Fibroblast of skin of left biceps (primary cell): ENCODE measurements at places on chromosomes 12 and 14.

DNA sequence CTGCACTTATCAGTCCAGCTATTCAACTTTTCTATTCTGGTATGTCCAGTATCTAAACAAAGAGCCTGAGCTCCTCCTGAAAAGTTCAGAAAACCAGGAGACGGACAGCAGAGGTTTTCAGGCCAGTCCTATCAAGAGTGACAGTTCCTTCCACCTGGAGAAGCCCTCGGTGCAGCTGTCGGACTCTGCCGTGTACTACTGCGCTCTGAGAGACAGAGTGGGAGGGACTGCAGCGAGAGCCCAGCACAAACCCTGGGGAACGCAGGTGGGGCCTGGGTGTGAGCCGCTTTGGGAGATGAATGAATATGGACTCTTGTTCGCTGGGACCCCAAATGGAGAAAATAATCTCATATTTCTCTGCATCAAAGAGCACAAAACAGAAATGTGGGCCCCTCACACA lies 329.8 kb upstream of the OR4E1 start:
- DNase-seq: no peak

- DNase-seq: no peak
Observed at GRCh38 chr14:60723116-60723906, 840 bp downstream of the SIX4 start.

DNA sequence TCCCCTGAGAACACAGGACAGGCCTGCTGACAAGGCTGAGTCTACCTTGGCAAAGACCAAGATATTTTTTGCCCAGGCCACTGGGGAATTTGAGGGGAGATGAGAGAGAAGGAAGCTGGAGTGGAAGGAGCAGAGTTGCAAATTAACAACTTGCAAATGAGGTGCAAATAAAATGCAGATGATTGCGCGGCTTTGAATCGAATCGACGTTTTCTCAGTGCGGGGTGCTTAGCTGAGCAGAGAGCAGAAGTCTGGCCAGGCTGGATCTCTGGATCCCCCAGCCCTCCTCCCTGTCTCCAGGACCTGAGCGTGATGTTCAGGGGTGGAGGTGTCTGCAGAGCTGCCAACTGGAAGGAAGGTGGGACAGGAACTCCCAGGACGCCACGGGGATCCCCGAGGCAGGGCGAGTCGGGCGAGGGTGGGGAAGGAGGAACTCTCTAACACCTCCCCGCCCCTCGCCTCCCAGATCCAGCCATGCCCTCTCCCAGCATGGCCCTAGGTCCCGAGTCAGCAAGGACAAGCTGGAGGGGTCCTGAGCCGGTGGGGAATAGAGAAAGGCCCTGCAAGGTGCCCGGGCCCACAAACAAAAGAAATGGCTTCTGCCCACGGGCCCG lies 527 bp upstream of the CARMIL3 start:
- no peak for DNase-seq

DNA sequence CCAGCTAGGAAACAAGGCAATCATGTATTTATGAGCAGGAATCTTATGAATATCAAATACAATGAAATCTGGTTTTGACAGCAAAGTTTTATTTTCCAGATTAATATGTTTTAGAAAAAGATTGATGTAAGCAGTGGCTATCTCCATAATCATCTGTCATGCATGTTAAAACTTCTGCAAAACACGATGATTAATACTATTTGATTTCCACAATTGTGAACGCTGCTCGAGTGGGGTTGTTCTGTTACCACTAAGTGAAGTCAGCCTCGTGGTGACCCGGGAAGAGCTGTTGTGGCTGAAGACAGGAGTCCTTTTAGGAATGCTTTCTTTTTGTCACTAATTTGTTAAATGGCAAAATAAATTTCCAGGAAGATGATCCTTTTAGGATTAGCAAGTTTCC lies 9.4 kb downstream of the CFAP251 start:
- no peak for DNase-seq

DNA sequence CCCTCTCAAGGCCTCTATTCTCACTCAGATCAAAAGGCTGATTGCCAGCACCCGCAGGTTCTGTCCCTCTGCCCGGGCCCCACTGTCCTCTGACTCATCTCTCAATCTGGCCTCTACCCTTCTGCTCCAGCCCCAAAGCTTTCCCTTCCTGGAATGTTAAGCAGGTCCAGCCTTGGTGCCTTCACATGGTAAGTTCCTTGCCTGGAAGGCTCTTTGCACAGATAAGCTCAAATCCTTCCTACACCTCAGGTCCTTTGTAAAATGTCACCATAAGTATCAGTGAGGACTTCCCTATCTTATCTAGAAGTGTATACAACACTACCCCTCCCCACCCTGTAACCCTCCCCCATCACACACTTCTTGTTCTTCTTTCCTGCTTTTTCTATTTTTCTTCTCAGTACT lies 22.2 kb downstream of the LPCAT3 start:
- DNase-seq: no peak

GRCh38 chr12:109455706-109456105 lies 21.4 kb downstream of the KCTD10 start:
- DNase-seq: no peak

- peak; percentile 3 for DNase-seq
Observed at GRCh38 chr14:57573173-57573572, 79.5 kb upstream of the CCDC198 start.

DNA sequence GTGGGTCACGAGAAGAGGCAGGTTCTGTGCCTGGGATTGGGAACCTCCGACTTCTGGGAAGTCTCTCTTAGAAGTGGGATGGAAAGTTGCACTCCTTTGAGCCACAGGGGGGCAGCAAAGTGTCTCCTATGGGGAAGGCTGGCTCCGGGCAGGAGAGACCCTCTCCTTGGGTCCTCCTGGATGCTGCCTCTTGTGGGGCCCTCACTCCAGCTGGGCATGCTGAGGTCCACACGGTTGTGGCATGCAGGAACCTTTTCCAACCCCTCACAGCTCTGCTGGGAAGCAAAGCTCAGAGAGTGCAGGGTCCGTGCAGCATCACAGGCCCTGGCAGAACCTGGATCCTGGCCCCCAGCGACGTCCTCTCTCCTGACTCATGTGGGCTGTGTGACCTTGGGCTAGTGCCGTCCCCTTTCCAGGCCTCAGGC lies 17.4 kb downstream of the SDSL start:
- DNase-seq: no peak

DNA sequence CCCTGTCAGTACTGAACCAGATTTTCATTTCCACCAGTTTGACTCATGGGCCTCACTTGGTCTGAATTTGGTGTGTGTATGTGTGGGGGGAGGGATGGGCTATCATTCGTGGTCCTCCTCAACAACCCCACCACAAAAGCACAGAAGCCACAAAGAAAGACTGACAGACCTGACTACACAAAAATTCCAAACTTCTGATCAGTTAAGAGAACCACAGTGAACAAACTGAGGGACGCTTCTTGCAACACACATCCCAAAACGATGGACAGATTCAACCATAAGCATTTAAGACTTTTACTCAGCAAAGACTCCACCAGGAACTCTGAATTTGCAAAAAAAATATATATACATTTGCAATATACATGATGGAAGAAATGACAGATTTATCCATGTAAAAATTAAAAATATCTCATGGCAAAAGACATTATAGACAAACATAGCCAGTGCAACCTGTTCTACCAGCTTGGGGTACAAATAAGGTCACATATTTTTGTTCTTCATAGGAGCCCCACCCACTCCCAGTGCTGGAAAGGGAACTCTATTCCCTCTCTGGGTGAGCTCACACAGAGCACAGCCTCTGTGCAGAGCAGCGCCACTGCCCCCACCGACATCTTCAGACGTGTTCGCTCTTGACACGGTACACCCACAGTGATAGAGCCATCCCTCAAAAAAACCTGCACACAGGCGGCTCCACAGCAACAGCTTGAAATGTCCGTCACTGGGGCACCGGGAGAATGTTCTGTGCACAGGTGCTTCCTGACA lies 49.7 kb downstream of the JAG2 start:
- DNase-seq: no peak

DNA sequence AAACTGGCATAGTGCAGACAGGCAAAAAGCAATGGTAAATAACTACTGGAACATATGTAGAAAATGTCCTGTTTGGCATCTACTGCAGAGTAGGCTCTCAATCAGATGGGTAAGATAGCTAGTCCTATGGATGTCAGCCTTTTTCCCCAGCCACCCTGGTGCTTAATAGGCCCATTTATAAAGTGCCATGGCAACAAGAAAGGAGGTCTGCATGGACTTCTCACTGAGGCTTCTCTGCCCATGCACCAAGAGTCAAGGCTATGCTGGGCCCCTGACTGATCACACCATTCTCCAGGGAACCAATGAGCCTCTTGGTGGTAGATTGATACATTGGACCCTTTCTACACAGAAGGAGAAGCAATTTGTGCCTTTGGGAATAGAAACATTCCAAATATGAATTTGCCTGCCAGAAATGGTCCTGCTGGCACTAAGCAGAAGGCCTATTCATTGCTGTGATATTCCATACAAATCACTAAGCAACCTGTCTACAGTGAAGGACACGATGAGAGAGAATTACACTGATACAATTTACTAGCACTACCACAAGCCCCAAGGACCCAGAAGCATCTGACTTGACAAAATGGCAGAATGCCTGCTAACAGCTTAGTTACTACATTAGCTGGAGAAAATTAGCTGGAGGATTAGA lies 43.8 kb downstream of the RESF1 start:
- DNase-seq: peak; percentile 1

DNA sequence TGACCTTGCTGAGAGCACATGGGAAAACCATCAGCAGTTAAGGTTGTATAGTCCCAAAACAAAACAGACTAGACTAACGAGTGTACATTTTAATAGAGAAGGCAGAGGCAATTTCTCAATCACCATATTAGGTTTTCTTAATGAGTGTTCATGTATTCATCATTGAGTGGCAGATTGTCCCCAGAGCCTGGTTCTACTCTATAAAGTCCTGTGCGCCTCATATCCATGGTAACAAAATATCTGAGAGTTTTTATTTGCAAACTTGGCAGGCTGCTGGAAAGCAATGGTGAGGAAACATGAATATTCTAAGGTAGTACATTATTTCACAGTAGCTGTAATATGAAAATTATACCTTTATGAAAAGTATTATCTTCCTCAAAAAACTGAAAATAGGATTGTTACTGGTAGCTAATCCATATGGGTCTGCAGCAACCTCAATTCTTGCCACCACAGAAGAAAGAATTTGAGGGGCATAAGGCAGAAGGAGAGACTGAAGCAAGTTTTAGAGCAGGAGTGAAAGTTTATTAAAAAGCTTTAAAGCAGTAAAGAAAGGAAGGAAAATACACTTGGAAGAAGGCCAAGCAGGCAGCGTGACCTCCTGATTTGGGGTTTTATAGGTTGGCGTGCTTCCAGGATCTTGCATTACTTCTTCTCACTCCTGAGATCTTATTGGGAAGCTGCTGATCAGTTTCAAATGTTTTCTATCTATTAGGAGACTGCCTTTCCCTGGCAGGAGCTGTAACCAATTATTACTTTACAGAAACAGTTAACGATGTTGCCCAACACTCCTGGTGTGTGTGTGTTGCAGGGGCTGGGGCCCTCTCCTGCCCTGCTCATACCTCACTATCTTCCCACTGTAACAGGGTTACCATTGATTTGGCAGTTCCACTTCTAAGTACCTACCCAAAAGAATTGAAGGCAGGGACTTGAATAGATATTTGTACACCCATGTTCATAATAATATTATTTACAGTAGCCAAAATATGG lies 154.0 kb upstream of the NUDT4 start:
- DNase-seq: peak; percentile 28

DNA sequence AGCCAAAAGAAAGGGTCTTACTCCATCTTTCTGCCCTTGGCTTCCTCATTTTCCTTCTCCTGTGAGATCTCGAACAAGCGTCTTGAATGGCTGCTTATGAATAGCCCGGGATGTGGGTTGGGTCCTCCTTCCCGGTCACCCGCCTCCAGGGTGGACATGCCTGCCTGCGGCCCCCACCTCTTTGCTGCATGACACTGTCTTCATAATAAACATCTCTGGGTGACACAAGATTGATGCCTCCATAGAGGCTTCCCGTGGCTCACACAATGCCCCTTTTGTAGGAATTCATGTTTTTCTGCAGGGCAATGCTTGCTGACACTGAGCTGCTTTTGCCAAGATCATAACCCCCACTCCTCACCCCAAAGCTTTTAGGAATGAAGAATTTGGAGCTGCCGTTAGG lies 125.9 kb downstream of the ZNF664 start:
- DNase-seq: no peak

- DNase-seq: peak; percentile 5
Observed at GRCh38 chr12:33587354-33587753, 147.7 kb upstream of the SYT10 start.

- no peak for DNase-seq
Observed at GRCh38 chr14:23321572-23322547, 603 bp downstream of the PABPN1 start.

GRCh38 chr12:27957366-27957765 lies 15.2 kb downstream of the PTHLH start:
- no peak for DNase-seq

DNA sequence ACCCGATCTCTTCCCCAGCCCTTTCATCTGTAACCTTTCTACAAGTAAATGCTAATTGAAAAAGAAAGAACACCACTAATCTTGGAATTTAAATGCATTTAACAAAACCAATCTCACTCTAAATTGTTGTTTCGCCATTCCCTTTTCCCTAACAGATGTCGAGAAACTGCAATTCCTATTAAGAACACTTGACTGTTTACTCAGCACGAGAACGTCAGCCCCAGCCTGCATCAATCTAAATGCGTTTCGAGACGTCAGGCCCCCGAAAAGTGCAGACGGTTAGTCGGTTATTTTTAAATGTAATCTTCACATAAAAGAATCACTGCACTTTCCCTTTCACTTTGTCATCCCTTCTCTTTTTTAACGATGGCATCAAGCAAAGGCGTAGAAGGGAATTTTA lies 837.6 kb downstream of the VRK1 start:
- no peak for DNase-seq

- DNase-seq: no peak
Observed at GRCh38 chr14:99687284-99688209, 3.4 kb downstream of the CYP46A1 start.

- no peak for DNase-seq
Observed at GRCh38 chr12:124207049-124207448, 87.8 kb upstream of the RFLNA start.

GRCh38 chr14:69263364-69263763 lies 3.4 kb downstream of the GALNT16 start:
- DNase-seq: peak; percentile 92

DNA sequence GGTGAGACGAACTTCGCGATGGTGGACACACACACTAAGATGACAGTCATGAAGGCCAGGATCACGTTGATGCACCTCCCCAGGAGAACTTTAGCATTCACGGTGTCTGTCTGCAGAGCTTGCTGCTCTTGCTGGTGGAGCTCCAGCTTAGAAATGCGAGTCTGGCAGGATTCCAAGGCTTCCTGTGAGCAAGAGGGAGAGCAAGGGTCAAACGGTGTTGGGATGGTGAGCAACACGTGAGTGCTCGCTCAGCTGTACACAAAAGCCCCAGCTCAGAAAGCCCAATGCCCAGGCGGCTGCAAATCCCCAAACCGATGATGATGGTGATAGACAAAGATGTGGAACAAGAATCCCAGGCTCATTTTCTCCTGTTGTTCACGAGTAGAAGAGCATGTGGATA lies 78.8 kb downstream of the TMCC3 start:
- no peak for DNase-seq
